ENCODE measurements at places on chromosomes 12 and 14.

DNA sequence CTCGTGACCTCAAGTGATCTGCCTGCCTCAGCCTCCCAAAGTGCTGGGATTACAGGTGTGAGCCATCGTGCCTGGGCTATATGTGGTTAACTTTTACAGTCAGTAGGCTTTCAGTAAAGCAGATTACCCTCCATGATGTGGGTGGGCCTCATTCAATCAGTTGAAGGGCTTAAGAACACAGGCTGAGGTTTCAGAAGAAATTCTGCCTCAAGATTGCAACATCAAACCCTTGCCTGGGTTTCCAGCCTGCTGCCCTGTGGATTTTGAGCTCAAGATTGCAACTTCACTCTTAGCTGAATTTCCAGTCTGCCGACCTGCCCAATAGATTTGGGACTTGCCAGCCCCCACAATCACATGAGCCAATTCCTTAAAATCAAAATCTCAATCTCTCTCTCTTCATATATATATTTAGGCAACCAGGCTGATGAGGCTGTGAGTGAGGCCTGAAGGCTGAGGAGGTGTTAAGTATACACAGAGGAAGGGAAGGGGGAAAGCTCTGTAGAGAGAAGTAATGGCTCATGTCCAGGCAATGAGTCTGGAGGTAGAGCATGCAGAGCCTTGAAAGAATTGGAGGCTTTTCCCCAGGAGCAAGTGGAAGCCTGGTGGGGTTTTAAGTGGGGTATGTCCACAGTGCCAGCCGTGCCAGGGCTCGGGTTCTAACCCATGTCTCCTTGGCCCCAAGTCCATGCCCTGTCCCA lies 33.3 kb upstream of the ACTN1 start:
- DNase-seq: no peak

DNA sequence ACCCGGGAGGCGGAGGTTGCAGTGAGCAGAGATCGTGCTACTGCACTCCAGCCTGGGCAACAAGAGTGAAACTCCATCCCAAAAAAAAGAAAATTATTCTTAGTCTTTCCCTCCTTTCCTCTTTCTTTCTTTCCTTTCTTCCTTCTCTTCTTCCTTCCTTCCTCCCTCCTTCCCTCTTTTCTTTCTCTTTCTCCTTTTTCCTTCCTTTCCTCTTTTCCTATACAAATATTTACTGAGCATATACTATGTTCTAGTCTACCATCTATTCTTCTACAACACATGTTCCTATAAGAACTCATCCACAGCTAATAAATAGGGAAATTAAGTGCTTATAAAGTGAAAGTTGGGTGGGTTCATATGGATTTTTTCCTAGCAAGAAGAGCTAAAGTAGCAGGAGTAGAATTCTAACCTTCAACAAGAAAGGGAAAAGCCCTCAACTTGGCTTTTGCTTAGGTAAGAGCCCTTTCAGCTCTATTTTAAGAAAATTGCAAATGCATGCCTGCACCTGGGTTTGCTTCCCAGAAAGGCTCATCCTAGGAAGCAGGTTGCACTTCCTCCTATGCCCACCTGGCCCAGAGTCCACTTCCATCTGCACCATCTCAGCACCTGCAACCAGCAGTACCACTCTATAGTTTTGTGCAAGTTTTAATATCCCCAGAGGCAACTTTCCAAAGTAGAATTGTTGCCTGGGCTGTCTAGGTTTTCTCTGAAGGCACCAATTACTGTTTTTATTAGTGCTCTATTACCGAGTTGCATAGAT lies 122.0 kb upstream of the CCND2 start:
- no peak for DNase-seq

GRCh38 chr14:58299401-58300330 lies 1.3 kb downstream of the ARID4A start:
- no peak for DNase-seq

- no peak for DNase-seq
These were observed 9.8 kb downstream of the ZNF605 start for GRCh38 chr12:132946246-132946820.

DNA sequence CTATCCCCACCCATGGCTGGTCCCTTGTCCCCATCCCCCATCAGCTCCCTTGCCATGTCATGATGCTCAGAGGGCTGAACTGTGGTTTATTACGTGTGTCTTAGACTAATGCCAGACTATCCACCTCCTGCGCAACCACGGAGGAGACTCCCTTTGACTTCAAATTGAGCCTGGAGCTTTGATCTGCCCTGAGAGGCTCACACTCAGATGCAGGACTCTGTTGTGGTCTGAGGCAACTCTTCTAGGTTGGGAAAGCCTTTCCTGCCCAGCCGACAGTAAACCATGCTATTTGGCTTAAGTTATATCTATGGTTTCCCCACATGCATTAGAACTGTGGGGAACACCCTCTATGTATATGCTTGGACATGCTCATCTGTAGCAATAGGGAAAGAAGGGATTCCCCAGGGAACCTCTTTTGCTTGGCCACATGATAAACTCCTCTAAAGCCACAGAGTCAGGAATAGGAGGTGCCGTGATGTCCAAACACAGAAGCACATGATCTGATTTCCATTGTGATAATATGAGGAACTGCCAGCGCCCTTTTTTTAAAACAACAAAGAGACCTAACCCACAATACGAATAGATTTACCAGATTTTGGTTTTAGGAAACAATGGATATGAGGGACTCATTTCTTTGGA lies 11.1 kb upstream of the LGALS3 start:
- no peak for DNase-seq

DNA sequence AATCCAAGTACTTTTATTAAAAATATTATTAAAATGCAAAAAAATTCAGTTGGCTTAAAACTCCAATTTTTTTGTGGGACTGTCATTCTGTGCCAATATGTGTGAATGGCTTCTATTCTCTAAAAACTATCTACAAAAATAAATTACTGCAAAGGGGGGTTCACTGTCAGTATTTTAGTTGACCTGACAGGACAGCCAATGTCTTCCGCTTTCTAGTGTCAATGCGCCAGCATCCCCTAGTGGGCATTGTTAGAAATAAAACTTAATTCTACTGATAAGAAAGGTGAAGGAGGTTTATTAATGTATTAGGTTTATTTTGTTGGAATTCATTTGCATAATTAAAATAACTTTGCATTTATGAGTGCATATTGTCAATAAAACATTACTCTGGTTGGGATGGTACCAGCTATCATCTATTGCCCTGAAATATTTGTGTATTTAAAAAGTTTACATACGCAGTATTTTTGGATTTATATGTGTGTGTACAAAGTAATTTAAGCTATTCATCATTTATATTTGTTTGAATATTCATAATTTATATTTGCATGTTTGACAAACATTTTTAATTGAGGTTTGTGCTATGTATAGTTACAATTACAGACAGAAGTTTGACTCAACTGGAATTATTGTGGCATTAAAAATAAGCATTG lies 527.2 kb downstream of the FLRT2 start:
- DNase-seq: no peak

GRCh38 chr14:24243336-24243836 lies 963 bp upstream of the TINF2 start:
- no peak for DNase-seq

GRCh38 chr14:60051721-60052221 lies 40.0 kb upstream of the PCNX4 start:
- DNase-seq: no peak

GRCh38 chr14:104557086-104557485 lies 22.5 kb upstream of the C14orf180 start:
- DNase-seq: no peak

DNA sequence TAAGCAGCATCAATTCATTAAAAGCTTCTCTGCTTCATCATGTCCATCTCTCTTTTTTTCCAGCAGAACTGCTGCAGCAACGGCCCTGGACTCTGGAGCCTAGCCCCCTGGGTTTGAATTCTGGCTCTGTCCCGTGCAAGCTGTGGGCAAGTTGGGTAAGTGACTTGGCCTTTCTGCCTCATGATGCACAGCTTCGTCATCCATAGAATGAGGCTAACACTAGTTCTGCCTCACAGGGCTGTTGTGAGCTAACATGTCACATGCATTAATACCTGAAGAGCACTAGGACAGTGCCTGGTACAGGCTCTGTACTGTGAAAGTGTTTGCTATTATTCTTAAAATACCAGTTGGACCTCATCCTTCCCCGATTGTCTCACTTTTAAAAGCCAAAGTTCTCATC lies 4.2 kb downstream of the KRT82 start:
- no peak for DNase-seq

GRCh38 chr14:89486505-89486904 lies 69.5 kb upstream of the FOXN3 start:
- DNase-seq: no peak

DNA sequence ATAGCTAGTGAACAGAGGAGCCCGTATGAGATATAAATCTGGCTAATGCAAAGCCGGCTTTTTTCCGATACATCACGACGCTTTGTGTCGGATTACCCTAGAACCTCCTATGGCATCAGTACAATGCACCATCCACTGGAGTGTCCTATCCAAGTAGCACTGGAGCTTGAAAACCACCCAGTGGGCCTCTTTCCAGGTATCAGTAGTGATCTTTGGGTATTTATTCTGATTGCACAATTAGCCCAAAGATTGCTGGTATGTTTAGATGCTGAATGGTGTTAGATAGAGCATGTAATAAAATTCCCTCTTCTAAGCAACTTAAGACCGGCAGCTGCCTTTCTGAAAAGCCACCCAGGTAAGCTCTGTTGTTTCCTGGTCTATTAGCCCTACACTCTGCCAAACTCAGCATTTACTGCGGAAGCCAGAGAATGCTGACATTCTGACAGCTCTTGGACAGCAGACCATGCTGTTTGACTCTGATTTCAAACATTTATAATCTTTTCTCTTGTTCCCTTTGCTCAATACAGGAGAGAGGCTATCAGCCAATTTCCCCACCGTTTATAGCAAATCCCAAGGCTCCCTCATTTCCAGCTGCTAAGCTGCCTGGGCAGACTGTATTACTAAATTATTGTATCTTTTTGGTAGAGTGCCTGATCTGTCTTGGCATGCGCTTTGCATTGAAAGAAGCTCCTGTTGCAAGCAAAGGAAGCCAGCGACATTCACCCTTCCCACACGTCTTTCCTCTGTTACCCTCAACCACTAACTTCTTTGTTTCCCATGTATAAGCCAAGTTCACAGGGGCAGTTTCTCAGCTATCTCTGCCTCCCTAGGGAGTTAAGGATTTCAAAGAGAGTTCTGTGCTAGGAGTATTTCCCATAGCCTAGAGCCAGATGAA lies 388.3 kb upstream of the GARIN6 start:
- no peak for DNase-seq

DNA sequence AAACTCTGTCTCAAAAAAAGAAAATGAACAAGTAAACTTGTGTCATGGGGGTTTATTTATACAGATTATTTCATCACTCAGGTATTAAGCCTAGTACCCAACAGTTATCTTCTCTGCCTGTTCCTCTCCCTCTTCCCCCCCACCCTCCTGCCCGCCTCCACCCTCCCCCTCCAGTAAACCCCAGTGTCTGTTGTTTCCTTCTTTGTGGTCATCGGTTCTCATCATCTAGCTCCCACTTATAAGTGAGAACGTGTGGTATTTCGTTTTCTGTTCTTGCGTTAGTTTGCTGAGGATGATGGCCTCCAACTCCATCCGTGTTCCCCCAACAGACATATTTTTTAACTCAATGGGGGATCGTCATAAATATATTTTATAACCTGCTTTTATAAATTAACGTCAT lies 12.3 kb downstream of the IL31 start:
- no peak for DNase-seq

DNA sequence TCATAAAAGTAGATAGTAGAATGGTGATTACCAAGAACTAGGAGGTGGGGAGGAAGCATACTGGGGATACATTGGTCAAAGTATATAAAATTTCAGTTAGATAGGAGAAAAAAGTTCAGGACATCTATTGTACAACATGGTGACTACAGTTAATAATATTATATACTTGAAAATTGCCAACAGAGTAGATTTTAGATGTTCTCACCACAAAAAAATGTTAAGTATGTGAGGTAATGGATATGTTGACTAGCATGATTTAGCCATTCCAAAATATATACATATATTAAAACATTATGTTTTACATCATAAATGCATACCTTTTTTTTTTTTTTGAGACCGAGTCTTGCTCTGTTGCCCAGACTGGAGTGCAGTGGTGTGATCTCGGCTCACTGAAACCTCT lies 31.0 kb downstream of the TMEM116 start:
- no peak for DNase-seq

DNA sequence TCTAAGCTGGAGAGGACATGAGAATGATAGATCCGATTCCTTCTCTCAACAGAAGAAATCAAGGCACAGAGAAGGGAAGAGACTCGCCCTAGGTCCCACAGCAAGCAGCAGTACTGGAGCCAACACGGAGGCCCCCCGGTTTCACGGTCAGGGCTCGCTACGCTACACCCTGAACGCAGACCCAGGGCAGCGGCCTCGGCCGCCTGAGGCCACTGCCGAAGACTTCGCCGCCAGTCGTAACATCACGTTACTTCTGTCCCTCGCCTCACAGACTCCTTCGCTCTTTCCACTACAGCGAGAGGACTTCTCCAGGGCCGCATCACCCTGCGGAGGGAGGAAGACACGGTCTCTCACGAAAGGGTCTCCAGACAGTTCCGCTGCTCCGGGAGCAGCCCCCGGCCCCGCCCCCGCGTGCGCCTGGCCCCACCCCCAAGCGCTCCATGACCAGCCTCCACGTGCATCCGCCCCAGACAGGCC lies 411 bp upstream of the DCAF4 start:
- no peak for DNase-seq

GRCh38 chr14:81298122-81298521 lies 77.4 kb upstream of the GTF2A1 start:
- no peak for DNase-seq

GRCh38 chr14:48251290-48251689 lies 575.9 kb upstream of the MDGA2 start:
- no peak for DNase-seq

DNA sequence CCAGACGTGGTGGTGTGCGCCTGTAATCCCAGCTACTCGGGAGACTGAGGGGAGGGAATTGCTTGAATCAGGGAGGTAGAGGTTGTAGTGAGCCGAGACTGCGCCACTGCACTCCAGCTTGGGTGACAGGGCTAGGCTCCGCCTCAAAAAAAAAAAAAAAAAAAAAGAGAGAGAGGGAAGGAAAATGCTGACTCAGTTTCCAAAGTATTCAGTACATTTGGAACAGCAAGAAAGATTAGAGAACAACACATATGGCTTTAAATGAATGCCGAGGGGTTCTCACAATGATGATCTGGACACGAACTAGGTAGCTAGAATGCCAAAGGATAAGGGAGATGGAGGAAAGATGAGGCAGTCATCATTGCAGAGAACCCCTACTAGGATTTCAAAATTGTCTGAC lies 97.4 kb downstream of the NAV3 start:
- no peak for DNase-seq

GRCh38 chr14:40402957-40403356 lies 970.7 kb upstream of the FBXO33 start:
- DNase-seq: no peak

- no peak for DNase-seq
These were observed 218.3 kb downstream of the AACS start for GRCh38 chr12:125283521-125283920.

DNA sequence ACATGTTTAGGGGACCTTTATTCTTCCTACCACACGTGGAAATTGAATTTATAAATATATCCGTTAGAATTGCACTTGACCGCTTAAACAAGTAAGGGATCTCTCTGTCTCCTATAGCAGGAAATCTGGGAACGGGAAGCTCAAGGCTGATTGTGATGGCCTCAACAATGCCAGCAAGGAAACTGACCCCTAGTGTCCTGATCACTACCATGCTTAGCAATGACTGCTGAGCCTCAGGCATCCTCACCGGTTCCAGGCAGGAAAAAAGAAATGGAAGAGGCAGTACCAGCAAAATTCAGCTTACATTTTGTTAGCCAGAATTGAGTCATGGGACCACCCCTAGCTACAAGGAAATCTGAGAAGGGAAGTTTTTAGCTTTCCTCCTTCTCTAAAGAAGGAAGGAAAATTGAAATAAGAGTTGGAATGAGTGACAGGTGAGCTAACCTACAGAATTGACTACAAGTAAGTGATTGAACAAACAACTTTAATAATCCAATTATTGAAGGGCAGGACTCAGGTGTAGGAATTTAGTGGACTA lies 43.9 kb upstream of the AMN1 start:
- no peak for DNase-seq
